ENCODE measurements at places on chromosomes 6 and 20.

GRCh38 chr6:82033631-82034211, 213.8 kb downstream of the IBTK start:
- no peak for DNase-seq

GRCh38 chr6:156885562-156885961, 108.4 kb downstream of the ARID1B start:
- DNase-seq = no peak

GRCh38 chr20:4171538-4172116, 156.3 kb upstream of the RNF24 start:
- DNase-seq = no peak

GRCh38 chr6:167995302-167995701, 2.2 kb upstream of the KIF25 start:
- DNase-seq = no peak

DNA sequence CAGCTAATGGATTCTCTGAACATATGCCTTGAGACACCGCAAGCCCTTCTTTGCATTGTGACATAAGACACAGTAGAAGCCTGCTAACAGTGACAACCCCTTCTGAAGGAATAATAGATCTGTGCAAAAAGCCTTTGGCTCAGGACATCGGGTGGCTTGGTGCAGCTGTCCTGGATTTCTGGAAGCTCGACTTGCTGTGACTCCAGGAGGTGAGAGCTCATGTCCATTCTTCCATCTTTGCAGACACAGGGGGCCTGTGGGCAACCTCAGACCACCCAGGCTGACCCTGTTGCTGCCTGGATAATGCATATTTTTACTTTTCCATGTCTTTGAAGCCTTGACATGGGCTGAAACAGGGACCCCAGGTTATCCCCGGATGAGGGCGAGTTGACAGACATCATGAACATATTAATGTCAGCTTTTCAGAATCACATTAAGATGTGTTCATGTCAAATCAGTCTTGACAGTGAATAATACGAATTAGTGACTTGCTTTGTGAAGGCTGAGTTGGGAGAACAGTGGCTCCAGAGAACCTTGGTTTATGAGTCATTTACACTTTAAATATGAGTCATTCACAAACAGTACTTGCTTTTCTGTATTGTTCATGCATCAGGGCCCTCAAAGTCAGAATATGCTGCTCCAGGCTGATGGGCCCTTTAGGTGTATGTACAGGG, 66.8 kb upstream of the IYD start:
- no peak for DNase-seq
